ENCODE measurements at places on chromosomes 2 and 18.

- peak; percentile 20 for DNase-seq
These were observed 260.8 kb downstream of the RDH14 start for GRCh38 chr2:18299423-18300212.

DNA sequence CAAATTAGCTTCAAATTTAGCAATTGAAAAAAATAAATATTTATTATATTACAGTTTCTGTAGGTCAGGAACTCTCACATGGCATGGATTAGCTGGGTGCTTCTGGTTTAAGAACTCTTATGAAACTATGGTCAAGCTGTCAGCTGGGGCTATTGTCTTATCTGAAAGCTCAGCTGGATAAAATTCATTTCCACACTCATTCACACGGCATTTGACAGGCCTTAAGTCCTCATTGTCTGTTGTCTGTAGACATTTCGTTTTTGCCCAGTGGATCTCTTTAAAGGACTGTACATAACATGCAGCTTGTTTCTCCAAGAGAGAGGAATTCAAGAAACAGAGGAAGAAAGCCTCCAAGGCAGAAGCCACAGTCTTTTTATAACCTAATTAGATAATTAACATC is 1556.8 kb upstream of the SLC39A10 start:
- DNase-seq = no peak

DNA sequence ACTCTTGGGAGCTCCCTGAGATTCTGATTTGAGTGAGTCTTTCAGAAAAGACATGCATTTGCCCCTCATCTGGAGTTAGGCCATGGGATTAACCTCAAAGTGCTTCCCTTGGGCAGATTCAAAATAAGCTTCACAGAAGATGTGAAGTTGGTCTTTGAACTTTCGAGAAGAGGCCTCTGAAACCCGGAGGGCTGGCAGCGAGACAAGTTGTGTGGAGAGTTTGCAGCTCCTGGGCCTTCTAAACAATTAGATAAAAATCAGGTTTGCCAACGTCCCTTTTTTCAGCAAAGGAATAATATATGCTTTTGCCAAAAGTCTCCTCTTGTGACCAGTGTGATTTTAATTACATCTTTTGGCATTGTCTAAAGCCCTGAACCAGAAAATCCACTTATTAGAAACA is 489.7 kb downstream of the SOX11 start:
- DNase-seq = peak; percentile 6

DNA sequence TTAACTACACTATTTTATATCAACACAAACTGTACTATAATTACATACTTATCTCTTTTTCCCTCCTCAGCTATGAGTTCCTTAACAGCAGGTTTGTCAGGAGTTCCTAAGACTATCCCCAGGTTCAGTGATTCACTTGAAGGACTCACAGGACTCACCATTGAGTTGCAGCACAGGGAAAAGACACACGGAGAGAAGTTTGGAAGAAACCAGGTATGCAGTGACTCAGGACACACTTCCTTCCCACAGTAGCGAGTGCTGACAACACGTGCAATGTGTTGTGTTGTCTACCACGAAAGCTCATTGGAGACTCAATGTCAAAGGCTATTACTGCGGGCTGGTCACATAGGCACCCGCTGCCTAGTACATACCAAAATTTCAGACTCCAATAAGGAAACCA is 32.0 kb downstream of the MGAT4A start:
- no peak for DNase-seq

DNA sequence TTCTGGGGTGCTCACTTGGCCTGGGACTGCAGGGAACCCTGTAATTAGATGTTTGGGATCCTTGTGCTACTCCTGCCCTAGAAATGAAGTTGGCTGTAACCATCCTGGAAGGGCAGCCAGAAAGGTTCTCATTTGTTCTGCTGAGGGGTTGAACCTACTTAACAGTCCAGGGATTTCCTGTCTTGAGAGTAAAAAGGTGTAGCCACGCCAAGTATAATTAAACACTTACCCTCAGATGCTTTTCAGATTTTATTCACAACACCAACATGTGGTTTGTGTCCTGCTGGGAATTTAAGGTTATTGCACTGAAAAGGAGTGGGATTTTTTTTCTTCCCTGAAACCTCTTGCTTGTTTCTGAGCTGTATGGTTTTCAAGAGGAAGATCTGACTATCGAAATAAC is 222.4 kb upstream of the APCDD1 start:
- no peak for DNase-seq

DNA sequence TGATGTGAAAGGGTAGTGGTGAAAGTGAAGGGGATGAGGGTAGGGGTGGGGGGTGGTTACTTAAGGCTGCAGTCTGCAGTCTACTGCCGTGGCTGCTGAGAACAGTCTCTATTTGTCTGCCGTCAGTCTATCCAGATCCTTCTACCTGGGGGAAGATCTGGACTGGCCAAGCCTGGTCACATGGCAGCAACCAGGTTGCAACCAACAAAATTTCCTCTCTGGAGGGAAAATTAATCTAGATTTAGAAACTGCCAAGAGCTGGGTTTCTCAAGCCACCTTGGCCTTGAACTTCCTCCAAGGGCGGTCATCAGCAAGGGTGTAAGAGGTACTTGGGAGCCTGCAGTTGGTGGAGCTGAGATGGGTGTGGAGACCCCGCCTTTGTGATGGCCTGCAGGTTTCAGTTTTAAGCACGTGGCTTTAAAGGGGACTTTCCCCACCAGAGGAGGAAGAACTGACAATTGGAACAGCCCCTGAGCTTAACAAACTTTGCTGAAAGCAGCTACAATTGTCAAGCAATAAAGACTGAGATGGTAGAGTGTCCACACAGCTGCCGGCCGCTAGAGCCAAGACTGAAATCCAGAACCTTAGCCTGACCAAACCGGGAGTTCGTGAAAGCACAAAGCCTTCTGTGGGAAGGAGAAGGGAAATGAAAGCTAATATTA is 31.4 kb upstream of the KCMF1 start:
- no peak for DNase-seq
